ENCODE measurements at places on chromosomes 7 and 10. TPM values are rescaled to one million over a fixed set of nuclear protein-coding genes. Genes with fewer than 3 reads are reported as not detected.

- DNase-seq, result no peak
Observed at GRCh38 chr7:140484951-140485499, 5.7 kb upstream of the MKRN1 start.

Gene PBLD
- total RNA-seq, result 1.8 TPM

- DNase-seq, result no peak
Observed at GRCh38 chr10:4256971-4257370, 472.0 kb upstream of the KLF6 start.

- DNase-seq, result no peak
Observed at GRCh38 chr7:104162081-104162480, 45.7 kb downstream of the ORC5 start.

Gene NXPH1
- not detected for total RNA-seq

GRCh38 chr10:14186245-14186644 is 144.5 kb downstream of the FRMD4A start:
- DNase-seq, result no peak

GRCh38 chr10:95517536-95518454 is 43.4 kb downstream of the SORBS1 start:
- peak; percentile 42 for DNase-seq

DNA sequence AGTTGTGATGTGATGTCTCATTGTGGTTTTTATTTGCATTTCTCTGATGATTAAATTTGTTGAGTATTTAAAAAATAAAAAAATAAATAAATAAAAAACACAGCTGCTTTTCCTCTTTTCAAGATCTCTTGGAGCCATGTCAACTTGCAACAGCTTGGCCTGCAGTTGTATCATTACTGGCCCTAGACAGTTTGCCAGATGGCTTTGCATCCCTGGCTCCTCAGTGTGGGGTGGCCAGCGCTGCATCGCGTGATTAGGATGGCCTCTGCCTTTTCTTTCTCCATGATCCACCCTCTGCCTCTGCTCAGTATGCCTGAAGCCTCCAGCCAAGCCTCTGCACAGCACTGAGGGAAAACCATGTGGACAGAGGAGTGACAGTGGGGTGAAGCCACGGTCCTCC is 96.8 kb downstream of the PPP1R3C start:
- DNase-seq, result no peak

DNA sequence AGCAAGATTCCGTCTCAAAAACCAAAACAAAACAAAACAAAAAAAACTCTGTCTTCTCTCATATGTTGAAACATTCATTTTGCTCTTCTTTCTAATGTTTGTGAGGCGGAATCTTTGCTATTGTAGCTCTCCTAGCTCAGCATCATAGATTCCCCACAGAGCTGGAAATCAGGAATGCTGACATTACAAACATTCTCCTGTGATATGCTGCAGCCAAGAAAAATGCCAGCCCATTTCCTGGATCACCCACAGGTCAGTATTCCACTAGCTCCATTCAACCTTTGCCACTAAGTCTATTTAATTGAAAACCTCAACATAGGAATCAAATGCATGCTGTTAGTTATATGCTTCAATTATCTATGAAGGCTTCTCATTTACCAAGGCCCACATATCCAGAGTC is 186.3 kb downstream of the IPMK start:
- DNase-seq, result no peak

Gene MBL2
- not detected for total RNA-seq

- DNase-seq, result no peak
Observed at GRCh38 chr10:108905171-108905570, 1018.1 kb downstream of the XPNPEP1 start.

DNA sequence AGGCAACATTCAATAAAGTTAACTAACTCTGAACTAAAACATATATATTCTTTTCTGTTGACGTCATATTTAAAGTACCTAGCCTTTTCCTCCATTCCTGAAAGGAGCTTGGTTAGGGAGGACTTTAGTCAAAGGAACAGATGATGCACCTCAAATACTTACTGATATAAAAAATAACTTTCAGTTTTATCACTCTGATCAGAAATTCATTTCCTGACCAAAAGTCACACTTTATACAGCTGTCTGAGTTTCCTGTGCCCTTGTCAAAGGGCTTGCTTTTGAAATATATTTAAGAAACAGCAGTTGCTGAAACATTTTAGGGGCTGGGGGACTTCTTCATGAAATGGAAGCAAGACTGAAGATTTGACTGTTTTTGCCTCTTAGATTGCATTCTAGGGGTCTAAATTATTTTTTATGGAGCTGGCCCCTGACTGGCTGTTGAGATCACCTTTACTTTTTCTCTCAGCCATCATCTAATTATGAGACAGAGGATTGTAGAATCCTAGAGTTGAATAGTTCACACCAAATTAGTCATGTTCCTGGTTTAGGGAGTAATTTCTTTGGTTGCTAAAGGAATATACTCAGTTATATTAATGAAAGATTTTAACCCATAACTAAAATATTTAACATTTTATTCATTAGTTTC is 46.6 kb downstream of the GLCCI1 start:
- no peak for DNase-seq

Gene TIMM23
- 103 TPM for total RNA-seq
